Mesenteric fat pad (tissue), 1 donor: ENCODE measurements at places on chromosomes 1 and 21. TPM values are rescaled to one million over a fixed set of nuclear protein-coding genes. Genes with fewer than 3 reads are reported as not detected.

- no peak for DNase-seq
Measured at GRCh38 chr1:226916497-226916896, 23.6 kb upstream of the COQ8A start.

DNA sequence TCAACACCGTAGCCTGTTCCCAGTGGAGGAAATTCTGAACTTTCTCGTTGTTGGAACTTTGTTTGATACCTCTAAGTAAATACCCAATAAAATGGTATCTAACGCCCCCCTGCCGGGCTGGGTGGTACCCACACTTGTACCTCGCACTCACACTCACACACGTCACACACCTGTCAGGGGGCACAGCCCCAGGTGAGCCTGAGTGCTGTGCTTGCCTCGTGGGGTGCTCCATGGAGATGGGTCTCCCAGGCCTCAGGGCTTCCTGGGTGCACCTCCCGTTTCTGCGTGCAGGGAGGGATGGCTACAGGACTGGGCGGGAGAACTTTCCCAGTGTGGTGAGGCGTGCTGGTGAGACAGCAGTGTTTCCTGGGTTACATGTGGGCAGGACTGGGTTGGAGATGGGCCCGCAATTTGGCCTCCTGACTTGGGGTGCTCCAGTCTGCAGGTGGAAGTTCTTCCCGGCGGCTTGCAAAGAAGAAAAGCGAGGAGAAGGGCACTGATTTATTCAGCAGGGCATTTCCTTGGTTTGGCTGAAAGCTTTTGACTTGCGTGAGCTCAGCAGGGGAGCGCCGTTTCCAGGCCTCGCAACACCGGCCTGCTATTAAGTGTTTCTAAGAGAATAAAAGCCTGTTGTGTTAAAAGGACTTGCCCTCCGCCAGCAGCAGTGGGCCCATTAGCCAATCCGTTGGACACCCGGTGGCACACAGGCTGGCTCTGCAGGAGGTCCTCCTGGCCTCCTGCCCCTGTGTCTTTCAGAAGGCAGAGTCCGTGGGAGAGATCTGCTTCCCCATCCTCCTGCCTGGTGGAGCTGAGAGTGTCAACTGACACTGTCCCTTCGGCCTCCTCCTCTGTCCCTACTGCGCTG, 79.7 kb downstream of the KIF26B start:
- peak; percentile 79 for DNase-seq

DNA sequence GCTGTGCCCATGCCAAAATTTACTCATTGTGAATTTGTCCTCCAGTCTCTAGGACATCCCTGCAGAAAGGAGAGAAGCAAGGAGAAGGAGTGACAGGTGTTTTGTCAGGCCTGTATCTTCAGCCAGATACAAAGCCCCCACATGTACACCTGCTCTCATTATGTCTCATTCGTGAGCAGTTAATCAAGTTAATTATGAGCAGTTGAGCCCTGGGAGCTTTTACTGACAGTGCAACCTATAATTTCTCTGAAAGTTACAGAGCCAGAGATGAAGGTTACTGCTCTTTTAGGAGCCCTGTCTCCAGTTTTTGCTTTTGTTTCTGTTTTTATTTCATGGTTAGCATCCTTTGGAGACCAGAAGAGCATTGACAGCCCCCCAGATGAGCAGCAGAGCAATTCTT, 5.0 kb upstream of the ILDR2 start:
- no peak for DNase-seq

TCHH gene
- total RNA-seq: 1.1 TPM

C1orf87 gene
- total RNA-seq: not detected
